ENCODE measurements at places on chromosomes 1 and 21.
A peak's percentile ranks its signal among the peaks of the same experiment; 100 is the strongest.

GRCh38 chr1:63563745-63564144, 29.5 kb upstream of the PGM1 start:
- no peak for DNase-seq

- no peak for DNase-seq
Observed at GRCh38 chr1:77831976-77832711, 52.7 kb downstream of the MIGA1 start.

GRCh38 chr1:202615501-202616354, 94.5 kb downstream of the SYT2 start:
- DNase-seq = no peak

- DNase-seq = no peak
Observed at GRCh38 chr1:192905049-192905448, 96.2 kb downstream of the RGS2 start.

DNA sequence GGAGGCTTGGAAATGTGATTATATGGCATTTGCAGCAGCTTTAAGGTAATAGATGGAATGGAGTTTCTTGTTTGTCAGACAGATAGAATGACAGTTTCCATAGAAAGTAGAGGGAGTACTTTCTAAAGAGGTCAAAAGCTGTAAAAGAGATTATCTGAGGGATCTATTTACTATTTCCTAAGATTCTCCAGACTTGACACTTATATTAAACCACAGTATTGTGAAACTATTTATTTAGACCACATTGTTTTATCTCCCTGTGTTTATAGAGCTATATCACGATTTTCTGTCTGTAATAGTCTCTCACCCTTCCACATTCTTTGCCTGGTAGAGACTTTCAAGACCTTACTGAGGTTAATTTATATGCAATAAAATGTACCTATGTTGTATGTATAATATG, 66.7 kb downstream of the MAN1A2 start:
- DNase-seq = no peak

GRCh38 chr1:17184161-17184665, 20.7 kb upstream of the PADI1 start:
- DNase-seq = no peak

DNA sequence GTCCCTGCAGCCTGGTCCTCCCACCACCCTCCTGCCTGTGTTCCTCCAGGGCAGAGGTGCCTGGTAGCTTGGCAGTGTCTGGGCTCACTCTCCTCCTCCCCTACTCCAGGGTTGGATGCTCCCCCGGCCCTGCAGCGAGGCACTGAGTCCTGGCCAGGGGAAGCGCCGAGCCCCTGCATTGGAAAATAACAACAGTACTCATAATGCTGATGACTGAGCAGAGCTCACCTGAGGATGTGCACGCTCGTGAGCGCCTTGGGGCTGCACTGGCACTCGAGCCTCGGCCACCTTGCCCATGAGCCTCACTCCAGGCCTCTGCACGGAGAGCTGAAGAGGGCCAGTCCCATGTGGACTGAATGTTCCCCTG, 6.0 kb upstream of the ACTRT2 start:
- peak; percentile 83 for DNase-seq

GRCh38 chr1:43258370-43258769, 11.4 kb upstream of the TMEM125 start:
- DNase-seq = peak; percentile 3

DNA sequence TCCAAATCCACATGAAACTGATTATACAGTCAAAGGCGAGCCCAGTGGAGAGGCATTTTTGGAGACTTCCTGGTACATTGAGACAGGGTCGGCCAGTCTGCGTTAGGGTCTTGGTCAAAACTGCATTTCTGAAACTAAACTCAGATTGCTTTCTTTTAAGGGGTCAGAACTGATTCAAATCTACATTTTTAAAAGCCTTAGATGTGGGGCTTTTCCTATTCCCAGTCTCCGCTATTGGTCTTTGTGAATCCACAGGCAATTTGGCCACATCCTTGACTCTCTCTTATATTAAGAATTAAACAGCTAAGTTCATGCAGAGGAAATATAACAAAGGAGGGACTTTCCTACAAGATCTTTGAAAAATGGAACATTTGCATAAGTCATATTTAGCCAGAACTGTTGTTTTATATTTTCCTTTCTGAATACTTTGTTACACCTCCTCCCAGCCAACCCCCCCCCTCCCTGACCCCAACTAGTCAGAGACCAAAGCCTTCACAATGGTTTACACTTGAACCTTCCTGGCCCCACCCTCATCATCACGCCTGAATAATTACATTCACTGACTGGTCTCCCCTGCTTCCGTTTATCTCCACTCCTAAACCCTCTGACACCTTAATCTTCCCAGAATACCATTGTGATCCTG, 30.9 kb downstream of the SELL start:
- DNase-seq = no peak

- no peak for DNase-seq
Observed at GRCh38 chr1:41860771-41861170, 58.0 kb downstream of the HIVEP3 start.

GRCh38 chr1:112318698-112319370, 77.2 kb upstream of the CTTNBP2NL start:
- DNase-seq = no peak

DNA sequence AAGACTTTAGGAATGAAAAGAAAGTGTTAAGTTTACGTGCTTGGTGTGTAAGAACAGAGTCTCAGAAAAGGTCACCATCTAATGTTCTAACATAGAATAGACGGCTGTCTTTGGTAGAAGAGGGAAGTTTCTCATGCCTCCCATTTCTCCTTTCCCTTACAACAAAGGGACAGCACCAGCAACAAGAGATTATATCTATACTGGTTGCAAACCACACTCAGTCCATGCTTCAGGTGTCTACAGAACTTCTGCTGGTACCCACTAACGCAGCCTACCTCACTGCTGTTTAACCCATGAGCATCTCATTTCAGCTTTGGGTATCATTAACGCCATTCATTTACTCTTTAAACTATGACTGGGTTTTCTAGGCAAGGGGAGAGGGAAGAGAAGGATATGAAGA, 9.2 kb upstream of the ITPKB start:
- no peak for DNase-seq

DNA sequence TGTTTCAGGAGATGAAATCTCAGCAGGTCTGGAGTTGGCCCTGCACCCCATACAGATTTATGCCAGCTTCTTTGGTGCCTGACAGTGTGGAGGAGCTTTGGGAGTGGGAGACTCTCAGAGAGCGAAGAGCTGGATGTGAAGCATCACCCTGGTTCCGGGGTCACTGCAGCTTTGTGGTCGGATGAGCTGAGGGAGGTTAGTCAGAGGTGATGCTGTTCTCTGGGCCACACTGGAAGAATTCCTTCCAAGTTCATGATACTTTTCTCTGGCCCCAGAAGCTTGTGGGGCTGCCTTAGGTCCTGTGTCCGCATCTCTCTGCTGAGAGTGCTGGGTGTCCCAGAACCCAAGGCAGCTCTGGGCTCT, 467.8 kb downstream of the CAMTA1 start:
- DNase-seq = no peak

GRCh38 chr1:22745669-22746585, 35.3 kb downstream of the EPHB2 start:
- no peak for DNase-seq

- no peak for DNase-seq
Observed at GRCh38 chr21:40372506-40372905, 474.5 kb downstream of the DSCAM start.

- DNase-seq = no peak
Observed at GRCh38 chr1:160742428-160743127, 3.5 kb downstream of the SLAMF7 start.

DNA sequence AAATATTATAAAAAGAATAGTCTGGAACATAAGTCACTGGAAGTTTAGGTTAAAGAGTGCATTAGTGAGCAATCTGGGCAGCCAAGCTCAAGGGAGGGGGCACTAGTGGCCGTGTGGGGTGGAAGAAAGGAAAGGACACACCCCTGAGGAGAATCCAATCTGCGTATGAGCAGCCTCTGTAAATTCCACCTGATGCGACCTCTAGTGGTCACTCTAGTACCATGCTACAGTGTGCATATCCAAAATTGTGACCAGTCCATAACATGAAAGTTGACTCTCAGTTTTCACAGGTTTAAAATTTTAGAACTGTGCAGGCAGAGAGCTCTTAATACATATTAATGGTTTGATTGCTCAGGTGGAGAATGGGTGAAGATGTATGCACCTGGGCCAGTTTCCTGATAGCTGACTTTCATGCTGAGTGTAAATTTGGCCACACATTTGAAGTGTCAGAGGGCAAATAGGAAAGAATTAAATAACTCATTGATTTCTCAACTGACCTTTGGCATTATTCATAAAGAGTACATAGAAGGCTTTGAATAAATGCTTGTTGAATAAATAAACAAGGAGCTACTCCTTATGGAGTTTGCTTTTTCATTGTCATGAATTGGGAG, 105.9 kb upstream of the C21orf91 start:
- no peak for DNase-seq

DNA sequence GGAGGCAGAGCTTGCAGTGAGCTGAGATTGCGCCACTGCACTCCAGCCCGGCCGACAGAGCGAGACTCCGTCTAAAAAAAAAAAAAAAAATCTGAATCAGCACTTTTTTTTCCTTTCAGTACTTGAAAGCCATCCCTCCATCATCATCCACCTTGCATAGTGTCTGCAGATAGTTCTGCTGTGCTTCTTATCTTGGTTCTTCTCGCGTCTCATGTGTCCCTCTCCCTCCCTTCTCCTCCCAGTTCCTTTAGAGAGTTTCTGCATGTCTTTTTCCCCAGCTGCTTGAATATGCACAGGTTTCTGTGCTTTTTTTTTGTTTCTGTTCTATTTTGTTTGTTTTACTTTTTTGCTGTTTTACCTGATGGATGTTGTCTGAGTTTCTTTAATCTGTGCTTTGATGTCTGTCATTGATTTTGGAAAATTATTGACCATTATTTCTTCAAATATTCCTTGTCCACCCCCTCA, 3.9 kb upstream of the COL18A1 start:
- no peak for DNase-seq

GRCh38 chr21:42088148-42088547, 17.0 kb downstream of the UMODL1 start:
- DNase-seq = no peak
